ENCODE measurements at places on chromosomes 6 and 20.
A peak's percentile ranks its signal among the peaks of the same experiment; 100 is the strongest.

GRCh38 chr6:126803769-126804168 lies 314.7 kb upstream of the RSPO3 start:
- no peak for DNase-seq

DNA sequence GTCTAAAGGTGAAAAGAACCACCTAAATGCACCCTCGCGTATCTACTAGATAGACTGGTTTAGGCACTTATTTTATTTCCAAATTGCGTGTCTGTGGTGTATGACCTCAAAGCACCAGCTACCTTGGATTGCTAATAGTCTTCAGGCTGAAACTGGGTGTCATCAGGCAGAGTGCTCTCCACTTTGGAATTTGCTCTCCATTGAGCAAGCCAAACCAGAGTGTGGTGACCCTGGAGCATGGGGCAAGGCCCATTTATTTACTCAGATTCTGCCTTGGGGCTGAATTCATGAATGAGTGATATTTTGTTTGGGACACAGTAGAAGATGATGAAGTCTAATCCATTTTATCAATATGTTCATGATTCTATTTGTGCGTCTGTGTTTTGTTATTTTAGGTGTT lies 812.8 kb upstream of the SLC35B3 start:
- DNase-seq: no peak

DNA sequence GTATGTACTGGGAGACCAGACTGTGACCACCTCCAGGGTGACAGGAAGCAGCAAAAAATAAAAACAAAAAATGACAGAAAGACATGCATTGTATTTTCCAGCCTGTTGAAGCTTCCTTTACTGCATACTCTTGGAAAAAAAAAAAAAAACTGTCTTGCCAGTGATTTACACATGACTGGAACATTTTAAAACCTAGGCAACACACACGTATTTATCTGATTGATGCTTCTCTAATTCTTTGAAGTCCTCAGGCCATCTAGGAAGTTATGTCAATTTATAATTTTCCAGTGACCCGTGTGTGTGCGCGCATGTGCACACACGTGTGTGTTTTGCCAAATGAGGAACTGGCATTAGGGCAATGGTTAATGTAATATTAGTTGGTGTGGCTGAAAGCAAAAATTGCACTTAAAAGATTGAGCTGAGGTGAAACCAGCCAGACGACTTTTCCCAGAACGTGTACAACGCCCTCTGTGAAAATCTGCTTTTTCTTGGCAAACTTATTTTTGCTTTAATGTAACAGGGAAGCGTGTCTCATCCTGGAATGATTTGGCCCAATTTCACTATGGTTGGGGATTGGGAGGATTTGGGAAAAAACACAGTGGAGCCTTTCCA lies 315.2 kb downstream of the TFAP2A start:
- no peak for DNase-seq

DNA sequence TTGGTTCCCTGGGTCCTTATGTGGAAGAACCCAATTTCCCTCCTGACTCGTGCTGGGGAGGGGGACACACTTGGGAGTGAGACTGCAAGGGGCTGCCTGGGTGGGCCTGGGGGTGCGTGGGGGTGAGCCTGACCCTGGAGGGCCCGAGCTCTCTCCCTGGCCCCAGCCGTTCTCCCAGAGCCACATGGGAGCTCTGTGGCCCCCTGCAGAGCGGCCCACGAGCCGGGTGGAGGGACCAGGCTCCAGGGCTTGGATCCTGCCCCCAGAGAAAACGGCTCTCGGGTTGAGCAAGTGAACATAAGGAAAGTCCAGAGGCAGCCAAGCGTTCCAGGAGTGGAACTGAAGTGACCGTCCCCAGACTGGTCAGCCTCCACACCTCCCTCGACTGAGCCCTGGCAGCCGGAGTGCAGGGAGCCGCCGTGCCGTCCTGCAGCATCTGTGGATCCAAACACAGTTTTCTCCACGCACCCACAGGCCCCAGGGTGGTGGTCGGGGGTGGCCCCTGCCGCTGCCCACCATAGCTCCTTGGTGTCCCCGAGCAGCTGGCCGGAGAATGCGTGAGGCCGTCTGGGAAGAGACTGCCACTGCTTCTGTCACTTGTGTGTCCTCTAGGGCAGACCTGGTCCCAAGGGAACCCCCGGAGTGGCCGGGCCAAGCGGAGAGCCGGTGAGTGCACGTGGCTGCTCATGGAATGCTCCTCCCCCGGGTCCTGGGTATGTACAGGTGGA lies 10.6 kb downstream of the COL9A3 start:
- no peak for DNase-seq

DNA sequence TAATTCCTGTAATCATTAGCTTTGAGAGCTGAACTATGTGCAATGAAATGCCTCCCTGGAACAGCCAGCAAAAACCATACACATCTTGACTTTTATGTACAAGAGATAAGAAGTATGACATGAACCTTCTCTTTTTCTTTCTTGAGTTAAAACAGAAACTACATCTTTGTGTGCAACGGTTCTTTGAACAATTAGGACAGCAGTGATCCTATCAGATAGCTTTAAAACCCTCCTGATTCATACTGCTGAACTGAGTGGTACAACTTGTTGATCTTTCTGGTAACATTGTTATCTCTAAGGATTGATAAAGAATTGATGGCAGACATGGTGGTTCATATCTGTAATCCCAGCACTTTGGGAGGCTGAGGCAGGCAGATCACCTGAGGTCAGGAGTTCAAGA lies 43.4 kb downstream of the TRAF3IP2 start:
- DNase-seq: no peak

- no peak for DNase-seq
Observed at GRCh38 chr20:56685879-56686278, 56.8 kb downstream of the TFAP2C start.

DNA sequence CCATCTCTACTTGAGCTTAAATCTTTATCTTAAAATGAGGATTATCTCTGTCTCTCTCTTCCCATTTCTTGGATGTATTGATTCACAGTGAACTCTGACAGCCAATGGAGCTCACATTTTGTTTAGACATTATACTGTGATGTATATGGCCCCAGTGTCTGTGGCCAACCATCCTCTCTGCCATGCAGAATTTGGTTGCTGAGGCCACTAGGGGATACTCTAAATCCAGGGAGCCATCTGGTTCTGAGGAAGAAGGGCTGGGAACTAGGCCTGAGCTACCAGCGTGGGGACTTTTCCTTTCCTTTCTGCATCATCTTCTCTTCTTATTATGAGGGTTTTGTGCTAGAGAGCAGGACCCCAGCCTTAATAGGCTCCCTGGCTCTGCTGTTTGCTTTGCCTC lies 59.1 kb upstream of the RIPOR2 start:
- no peak for DNase-seq

DNA sequence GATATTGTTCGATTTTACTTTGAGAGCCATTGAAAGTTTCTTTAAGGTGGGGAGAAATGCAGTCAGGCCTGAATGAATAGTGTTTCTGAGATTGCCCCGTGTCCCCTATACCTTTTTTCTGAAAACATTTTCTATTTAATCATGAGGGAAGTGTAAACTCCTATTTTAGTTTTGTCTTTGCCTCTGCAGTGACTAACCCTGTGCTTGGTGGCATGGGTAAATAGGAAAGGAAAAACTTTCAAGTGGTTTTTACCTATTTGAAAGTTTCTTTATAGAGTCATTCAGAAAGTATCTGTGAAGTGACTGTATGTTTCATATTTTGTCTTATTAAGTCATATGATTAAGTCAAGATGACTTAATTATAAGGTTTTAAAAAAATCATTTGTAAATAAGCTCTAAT lies 14.5 kb downstream of the SNRNP48 start:
- no peak for DNase-seq

DNA sequence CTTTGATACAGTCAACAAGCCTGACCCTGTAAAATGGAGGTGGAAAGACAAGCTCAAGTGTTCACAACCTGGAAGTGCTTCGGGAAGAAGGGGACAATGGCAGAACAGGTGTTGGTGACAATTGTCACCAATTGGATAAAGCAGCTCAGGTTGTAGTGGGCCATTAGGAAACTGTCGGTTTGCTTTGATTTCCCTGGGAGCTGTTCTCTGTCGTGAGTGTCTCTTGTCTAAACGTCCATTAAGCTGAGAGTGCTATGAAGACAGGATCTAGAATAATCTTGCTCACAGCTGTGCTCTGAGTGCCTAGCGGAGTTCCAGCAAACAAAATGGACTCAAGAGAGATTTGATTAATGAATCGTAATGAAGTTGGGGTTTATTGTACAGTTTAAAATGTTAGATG lies 15.0 kb downstream of the CCR6 start:
- DNase-seq: no peak

DNA sequence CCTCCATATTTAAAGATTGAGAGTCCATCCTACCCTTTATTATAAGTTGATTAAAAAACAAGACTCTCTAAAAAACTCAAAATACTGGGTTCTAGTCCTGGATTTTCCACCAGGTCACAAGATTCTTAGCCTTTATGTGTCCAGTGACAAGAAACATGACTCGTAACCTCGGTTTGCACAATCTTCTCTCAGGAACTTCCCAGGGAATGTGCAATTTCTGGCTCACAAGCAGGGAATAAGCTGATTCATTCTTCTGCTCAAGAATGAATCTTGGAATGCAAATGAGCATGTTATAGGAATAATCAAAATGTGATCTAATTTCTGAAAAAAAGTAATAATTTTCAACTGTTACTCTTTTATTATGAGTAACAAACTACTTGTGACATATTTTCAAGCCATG lies 45.1 kb downstream of the OGFRL1 start:
- no peak for DNase-seq

- peak; percentile 42 for DNase-seq
Observed at GRCh38 chr6:28353981-28354676, 4.4 kb downstream of the ZKSCAN3 start.

GRCh38 chr20:23163562-23163961 lies 77.4 kb upstream of the CD93 start:
- no peak for DNase-seq

GRCh38 chr20:44209686-44210405 lies 725 bp downstream of the OSER1 start:
- no peak for DNase-seq

- DNase-seq: no peak
Observed at GRCh38 chr20:59999502-59999901, 41.3 kb downstream of the CDH26 start.

DNA sequence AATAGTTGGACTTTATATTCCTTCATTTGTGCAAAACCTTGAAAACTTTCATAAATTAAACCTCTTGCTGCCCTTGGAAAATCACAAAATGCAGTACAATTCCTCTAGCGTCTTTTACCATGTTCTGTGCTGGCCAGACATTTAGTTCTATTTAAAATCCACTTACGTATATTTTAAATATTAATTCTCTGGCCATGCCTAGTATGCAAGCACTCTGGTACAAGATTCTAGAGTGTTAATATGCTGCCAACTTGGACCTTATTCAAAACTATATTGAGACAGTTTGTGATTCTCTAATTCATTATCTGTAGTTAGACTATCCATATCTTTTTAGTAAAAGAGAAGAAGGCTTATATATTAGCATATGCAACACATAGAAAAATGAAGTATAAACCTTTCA lies 328.1 kb downstream of the ARHGAP18 start:
- no peak for DNase-seq

DNA sequence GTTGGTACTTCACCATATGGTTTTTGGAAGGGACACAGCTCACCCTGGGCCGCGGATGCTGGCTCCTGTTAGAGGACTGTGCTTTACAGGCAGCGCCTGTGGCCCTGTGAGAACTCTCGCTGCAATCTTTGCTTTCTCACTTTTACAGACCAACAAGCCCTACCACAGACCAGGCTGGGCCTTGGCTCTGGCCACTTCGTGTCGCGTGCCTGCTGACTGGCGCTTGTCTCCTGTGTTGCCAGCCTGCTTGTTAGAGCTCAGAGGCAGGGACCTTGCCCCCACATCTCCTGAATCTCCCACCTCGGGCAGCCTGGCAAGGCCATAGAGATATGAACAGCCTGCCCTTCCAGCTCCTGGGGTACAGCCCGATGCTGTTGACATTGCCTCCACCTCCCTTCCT lies 56.1 kb downstream of the SYNJ2 start:
- DNase-seq: no peak

- peak; percentile 76 for DNase-seq
Observed at GRCh38 chr6:34986845-34987246, 97.8 kb downstream of the ANKS1A start.
